ENCODE measurements at places on chromosomes 13 and 19. TPM values are rescaled to one million over a fixed set of nuclear protein-coding genes. Genes with fewer than 3 reads are reported as not detected.

- no peak overlapping the region for H3K27ac ChIP-seq
- peaks cover 12% of the 10 kb centered on the region for H3K4me1 ChIP-seq
- no peaks in the 10 kb centered on the region for H3K36me3 ChIP-seq
- no peaks in the 10 kb centered on the region for H3K27me3 ChIP-seq
Observed at GRCh38 chr19:57563547-57563946, 3.9 kb upstream of the ZNF550 start.

The TEKTIP1 gene
- total RNA-seq: 1.2 TPM

GRCh38 chr13:44422755-44423643 is 49.4 kb downstream of the SERP2 start:
- H3K27ac ChIP-seq: no peak overlapping the region
- no peaks in the 10 kb centered on the region for H3K4me1 ChIP-seq
- DNase-seq: no peak
- H3K4me3 ChIP-seq: no peak overlapping the region

The KLK4 gene
- total RNA-seq: not detected

DNA sequence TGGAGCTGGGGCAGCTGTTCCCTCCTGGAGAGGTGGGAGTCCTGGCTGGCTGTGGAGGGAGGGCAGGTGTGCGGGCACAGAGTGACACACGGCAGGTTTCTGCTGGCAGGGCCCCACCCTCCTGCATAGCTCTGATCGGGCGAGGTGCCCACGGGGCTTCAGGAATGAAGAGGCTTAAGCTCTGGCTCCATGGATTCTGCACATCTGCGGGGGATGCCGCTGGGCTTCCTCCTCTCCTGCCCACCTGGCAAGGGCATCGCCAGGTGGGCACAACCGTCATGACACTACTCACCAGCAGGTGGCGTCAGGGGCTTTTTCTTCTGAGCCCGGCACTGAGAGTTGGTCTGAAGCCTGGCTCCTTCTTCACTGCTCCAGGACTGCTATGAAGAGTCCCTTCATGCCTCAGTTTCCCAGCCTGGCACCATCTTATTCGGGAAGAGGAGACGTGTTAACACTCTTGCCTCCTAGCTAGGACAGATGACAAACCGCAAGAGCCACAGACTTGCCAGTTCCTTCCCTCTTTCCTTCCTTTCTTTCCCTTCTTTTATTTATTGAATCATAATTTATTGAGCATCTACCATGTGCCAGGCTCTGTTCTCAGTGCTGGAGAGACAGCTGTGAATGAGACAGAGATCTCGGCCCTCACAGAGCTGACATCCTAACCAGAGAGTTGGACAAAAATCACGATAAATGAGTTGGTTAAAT is 15.2 kb upstream of the PAK4 start:
- H3K36me3 ChIP-seq: no peaks in the 10 kb centered on the region
- DNase-seq: peak; percentile 44
- H3K4me3 ChIP-seq: no peak overlapping the region
- no peak overlapping the region for H3K27ac ChIP-seq
- H3K27me3 ChIP-seq: no peaks in the 10 kb centered on the region

GRCh38 chr13:39509616-39510315 is 93.2 kb downstream of the LHFPL6 start:
- H3K27me3 ChIP-seq: no peaks in the 10 kb centered on the region
- DNase-seq: no peak
- no peaks in the 10 kb centered on the region for H3K4me1 ChIP-seq
- H3K4me3 ChIP-seq: no peak overlapping the region
- H3K36me3 ChIP-seq: no peaks in the 10 kb centered on the region
- H3K27ac ChIP-seq: no peak overlapping the region

DNA sequence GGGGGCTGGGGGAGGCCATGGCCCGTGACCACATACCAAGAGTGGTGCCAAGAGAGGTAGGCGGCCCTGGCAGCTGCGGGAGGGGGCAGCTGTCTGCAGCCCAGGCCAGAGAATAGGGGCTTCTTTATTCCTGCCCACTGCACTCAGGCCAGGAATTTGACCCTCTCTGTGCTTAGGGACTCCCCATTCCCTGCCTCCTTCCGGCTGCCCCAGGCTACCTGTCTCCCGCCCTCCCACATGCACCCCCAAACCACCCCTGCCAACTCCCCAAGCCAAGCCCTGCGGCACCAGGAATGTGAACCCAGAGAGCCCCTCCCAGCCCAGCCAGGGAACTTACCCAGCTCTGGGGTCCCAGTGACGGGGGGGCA is 687 bp downstream of the PLEKHA4 start:
- no peaks in the 10 kb centered on the region for H3K36me3 ChIP-seq
- no peak for DNase-seq
- no peaks in the 10 kb centered on the region for H3K4me1 ChIP-seq
- peak overlapping the region; percentile 61 for H3K27ac ChIP-seq
- no peaks in the 10 kb centered on the region for H3K27me3 ChIP-seq
- H3K4me3 ChIP-seq: no peak overlapping the region

DNA sequence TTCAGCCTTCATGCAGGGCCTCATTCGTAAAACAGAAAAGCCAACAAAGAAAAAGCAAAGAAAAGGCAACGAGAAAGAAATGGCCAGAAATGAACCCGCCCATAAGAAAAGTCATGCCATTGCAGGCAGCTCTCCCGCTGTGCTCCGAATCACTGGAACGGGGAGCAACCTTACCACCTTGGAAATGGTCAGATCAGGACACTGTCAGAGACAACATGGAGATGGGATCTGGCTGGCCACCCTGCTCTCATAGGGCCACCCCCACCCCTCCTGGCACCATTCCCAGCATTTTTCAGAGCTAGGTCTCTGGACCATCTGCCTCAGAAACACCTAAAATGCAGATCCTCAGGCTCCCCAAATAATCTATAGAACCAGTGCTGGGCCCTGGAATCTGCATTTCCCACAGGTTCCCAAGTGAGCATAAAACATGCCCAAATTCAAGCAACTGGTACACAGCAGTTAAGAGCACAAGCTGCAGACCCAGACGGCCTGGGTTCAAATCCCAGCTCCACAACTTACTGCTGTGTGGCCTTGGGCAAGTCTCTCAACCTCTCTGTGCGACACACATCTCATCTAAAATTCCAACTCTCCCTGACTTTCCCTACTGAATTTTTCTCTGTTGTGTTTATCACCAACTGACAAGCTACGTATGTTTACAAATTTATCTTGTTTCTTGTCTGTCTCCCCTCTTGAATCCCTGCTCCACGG is 151.6 kb downstream of the IER2 start:
- H3K27ac ChIP-seq: no peak overlapping the region
- DNase-seq: no peak
- H3K4me3 ChIP-seq: no peak overlapping the region
- H3K27me3 ChIP-seq: peaks cover 15% of the 10 kb centered on the region
- no peaks in the 10 kb centered on the region for H3K4me1 ChIP-seq
- H3K36me3 ChIP-seq: no peaks in the 10 kb centered on the region

GRCh38 chr19:18596752-18597157 is 8.2 kb downstream of the REX1BD start:
- no peaks in the 10 kb centered on the region for H3K36me3 ChIP-seq
- H3K27ac ChIP-seq: peak overlapping the region; percentile 29
- H3K4me1 ChIP-seq: peaks cover 12% of the 10 kb centered on the region
- H3K27me3 ChIP-seq: peaks cover 4% of the 10 kb centered on the region
- no peak for DNase-seq

DNA sequence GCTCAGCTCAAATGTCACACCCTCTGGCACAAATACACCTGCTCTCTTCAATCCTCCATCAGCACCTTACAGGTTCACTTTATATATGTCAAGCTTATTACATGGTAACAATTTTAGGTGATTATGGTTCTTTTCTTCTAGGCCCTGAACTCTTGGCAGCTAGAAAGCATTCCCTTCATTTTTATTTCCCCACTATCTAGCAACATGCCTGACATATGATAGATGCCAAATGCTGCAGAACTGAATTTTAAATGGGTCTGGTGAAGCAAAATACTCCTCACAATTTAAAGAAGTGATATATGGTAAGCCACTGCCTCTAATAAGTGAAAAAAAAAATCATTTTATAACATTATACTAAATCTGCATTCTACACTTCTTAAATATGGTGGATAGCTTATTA is 95.2 kb downstream of the USP12 start:
- no peaks in the 10 kb centered on the region for H3K27me3 ChIP-seq
- no peak overlapping the region for H3K27ac ChIP-seq
- H3K36me3 ChIP-seq: peaks cover 10% of the 10 kb centered on the region
- no peak for DNase-seq

The ADGRE3 gene
- total RNA-seq: not detected

The TMEM255B gene
- total RNA-seq: 0.69 TPM

- no peak overlapping the region for H3K27ac ChIP-seq
- no peak overlapping the region for H3K4me3 ChIP-seq
- no peaks in the 10 kb centered on the region for H3K36me3 ChIP-seq
- H3K4me1 ChIP-seq: no peaks in the 10 kb centered on the region
Observed at GRCh38 chr19:43407416-43408005, 7.2 kb upstream of the TEX101 start.

GRCh38 chr13:80131204-80131603 is 209.7 kb downstream of the SPRY2 start:
- no peaks in the 10 kb centered on the region for H3K4me1 ChIP-seq
- no peak overlapping the region for H3K4me3 ChIP-seq
- no peak for DNase-seq
- H3K27ac ChIP-seq: no peak overlapping the region

The SIGLECL1 gene
- not detected for total RNA-seq

- no peaks in the 10 kb centered on the region for H3K27me3 ChIP-seq
- H3K36me3 ChIP-seq: no peaks in the 10 kb centered on the region
- no peaks in the 10 kb centered on the region for H3K4me1 ChIP-seq
- DNase-seq: no peak
Observed at GRCh38 chr13:82654861-82655855, 1227.1 kb downstream of the SLITRK1 start.

- no peaks in the 10 kb centered on the region for H3K36me3 ChIP-seq
- no peak overlapping the region for H3K4me3 ChIP-seq
- no peak for DNase-seq
- H3K27ac ChIP-seq: no peak overlapping the region
Observed at GRCh38 chr13:109468123-109468522, 318.3 kb downstream of the IRS2 start.

DNA sequence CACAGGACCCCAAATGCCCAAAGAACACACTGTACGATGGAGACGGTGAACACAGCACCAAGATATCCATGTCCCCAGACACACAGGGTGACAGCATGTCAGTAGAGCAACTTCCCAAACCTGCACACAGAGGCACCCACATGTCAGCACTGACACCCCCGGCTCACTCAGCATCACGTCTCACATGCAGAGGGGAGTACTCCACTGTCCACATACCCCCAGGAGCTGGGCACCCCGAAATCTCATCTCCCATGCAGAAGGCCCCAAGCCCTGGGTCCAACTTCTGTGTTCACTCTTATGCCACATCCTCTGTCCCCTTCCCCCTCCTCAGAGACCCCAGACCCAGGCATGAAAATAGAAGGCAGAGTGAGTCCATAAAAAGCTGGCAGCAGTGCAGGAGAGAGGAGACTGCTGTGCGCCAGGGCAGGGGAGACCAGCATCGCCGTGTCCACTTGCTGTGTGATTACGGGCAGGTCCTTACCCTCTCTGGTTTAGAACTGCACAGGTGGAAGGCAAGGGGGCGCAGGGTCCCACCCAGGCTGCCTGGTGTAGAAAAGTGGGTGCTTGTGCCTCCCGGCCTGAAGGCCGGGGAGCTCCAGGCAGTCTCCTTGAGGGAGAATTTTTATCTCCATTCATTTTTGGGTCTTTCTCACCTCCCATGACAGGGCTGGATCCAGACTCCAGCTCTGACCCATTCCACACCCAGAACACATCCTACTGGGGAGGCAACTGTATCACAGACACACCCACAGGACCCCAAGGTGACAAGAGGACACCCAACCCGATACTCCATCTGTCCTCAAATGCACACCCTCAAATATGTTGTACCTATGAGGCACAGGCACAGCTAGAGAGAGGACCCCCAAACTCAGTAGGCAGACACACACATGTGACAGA is 17.0 kb downstream of the ERFL start:
- peaks cover 8% of the 10 kb centered on the region for H3K36me3 ChIP-seq
- no peak overlapping the region for H3K4me3 ChIP-seq
- no peak for DNase-seq
- H3K27ac ChIP-seq: no peak overlapping the region

GRCh38 chr13:75417012-75417384 is 65.0 kb downstream of the TBC1D4 start:
- H3K4me1 ChIP-seq: no peaks in the 10 kb centered on the region
- H3K36me3 ChIP-seq: no peaks in the 10 kb centered on the region
- H3K27ac ChIP-seq: no peak overlapping the region
- DNase-seq: no peak

The PPP2R1A gene
- 250 TPM for total RNA-seq

The PEPD gene
- total RNA-seq: 47.9 TPM

- no peaks in the 10 kb centered on the region for H3K4me1 ChIP-seq
- no peaks in the 10 kb centered on the region for H3K27me3 ChIP-seq
- no peak overlapping the region for H3K27ac ChIP-seq
- H3K4me3 ChIP-seq: no peak overlapping the region
Observed at GRCh38 chr13:72120632-72121031, 253.6 kb upstream of the DACH1 start.

- H3K27ac ChIP-seq: no peak overlapping the region
- no peaks in the 10 kb centered on the region for H3K36me3 ChIP-seq
- no peak for DNase-seq
- no peaks in the 10 kb centered on the region for H3K4me1 ChIP-seq
Observed at GRCh38 chr19:49710372-49710951, 19.5 kb downstream of the CPT1C start.

The CACNG6 gene
- not detected for total RNA-seq

Data from CD8-positive, alpha-beta memory T cell (primary cell).